ENCODE measurements at places on chromosomes 2 and 18.
A peak's percentile ranks its signal among the peaks of the same experiment; 100 is the strongest.

DNA sequence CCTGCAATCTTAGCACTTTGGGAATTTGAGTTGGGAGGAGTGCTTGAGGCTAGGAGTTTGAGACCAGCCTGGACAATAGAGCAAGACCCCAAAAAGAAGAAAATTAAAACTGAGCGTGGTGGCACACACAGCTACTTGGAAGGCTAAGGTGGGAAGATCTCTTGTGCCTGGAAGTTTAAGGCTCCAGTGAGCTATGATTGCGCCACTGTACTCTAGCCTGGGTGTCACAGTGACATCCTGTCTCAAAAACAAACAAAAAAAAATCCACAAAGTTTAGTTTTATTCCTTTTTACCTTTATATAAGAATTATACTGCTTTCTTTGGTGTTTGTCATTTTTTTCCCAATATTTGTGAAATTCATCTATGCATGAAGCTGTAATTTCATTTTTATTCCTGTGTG, 20.3 kb downstream of the SLC39A10 start:
- no peak for DNase-seq

GRCh38 chr2:8679827-8680731, 1.8 kb upstream of the ID2 start:
- peak; percentile 36 for DNase-seq

DNA sequence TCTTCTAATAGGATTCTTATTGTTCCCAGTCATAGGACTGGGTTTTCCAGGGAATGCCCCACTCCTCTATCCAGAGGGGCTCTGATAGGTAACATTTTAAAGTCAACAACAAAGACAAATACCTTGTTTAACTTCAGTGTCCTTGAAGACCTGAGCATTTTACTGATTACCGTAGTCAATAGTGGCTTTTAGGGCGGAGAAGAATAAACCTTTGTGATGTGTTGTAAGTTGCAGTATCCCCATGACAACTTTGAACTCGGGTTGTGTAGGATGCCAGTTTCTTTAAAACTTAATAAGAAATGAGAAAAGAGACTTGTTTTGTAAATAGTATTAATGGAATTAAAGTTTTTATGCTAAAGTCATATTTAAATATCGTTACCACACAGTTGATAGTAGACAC, 6.0 kb downstream of the GATA6 start:
- no peak for DNase-seq

GRCh38 chr2:96847586-96847985, 3.8 kb upstream of the ANKRD23 start:
- DNase-seq = no peak

- no peak for DNase-seq
Measured at GRCh38 chr2:100703739-100704138, 116.2 kb upstream of the NPAS2 start.

GRCh38 chr2:213243189-213244044, 40.8 kb upstream of the SPAG16 start:
- no peak for DNase-seq

- DNase-seq = no peak
Measured at GRCh38 chr2:147594038-147594437, 250.8 kb upstream of the ACVR2A start.

DNA sequence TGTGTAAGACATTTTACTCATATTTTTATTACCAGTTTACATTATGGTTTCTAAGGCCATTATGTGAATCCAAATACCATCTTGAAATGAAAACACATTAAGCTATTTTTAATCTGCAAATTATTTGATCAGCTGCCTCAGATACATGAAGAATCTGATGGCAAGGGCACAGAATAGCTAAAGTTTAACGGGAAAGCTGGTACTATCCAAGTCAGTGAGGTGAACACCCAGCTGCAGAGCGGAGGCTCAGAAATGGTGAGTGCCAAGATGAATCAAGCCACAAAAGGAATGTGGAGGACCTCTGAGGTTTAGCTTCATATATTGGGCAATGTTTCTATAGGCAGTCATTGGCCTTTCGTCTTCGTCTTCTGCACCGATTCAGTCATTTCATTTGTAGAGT, 75.1 kb downstream of the DPP10 start:
- DNase-seq = no peak

DNA sequence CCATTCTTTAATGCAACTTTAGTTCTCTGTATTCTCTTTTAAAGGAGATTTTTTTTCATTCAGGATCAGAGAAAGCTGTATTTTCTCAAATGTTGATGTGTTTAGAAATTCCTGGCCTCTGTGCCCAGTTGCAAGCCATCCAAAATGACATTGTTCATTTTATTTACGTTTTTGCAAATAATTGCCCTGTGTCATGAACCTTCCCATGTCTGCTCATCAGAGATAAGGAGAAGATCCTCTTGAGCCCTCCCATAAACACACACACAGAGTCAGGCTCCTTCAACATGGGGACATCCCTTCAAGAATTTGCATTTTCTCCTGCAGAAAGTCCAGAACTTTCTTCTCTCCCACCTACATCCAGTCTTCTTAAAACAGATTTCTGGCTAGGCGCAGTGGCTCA, 258.8 kb downstream of the GBX2 start:
- DNase-seq = no peak

DNA sequence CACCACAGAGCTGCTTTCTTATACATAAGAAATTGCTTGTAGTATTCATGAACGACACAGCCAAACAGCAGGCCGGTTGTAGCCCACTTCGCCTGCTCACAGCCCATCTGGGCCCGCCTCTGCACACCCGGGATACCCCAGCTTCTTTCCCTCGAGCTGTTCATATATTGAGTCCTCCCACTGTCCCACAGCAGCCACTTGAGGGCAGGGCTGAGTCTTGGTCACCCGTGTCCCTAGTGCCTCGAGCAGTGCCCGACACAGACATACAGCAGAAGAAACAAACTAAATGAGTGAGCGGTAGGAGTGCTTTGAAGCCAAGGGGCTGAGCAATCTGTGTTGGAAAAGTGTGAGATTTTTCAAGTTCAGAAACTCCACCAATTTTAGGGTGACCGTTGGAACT, 251.4 kb downstream of the KLHL29 start:
- peak; percentile 14 for DNase-seq

DNA sequence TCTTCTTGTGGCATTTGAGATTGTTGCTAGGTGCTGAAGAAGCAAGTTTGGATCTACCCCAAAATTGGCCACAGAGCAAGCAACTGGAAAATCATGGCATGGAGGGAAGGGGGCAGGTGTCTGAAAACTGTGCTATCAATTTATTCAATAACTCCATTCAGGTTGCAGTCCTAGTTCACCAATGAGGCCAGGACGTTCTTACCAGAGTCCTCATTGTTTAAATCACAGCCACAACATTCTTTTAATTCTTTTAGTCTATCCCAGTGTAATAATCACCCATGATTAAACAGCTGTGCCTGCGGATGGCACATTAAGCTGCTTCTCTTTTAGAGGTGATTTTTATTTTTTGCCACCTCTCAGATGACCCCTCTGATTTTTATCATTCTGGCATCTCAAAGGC, 103.5 kb downstream of the ANKRD44 start:
- no peak for DNase-seq

GRCh38 chr18:26648509-26649192, 100.3 kb upstream of the KCTD1 start:
- DNase-seq = no peak

DNA sequence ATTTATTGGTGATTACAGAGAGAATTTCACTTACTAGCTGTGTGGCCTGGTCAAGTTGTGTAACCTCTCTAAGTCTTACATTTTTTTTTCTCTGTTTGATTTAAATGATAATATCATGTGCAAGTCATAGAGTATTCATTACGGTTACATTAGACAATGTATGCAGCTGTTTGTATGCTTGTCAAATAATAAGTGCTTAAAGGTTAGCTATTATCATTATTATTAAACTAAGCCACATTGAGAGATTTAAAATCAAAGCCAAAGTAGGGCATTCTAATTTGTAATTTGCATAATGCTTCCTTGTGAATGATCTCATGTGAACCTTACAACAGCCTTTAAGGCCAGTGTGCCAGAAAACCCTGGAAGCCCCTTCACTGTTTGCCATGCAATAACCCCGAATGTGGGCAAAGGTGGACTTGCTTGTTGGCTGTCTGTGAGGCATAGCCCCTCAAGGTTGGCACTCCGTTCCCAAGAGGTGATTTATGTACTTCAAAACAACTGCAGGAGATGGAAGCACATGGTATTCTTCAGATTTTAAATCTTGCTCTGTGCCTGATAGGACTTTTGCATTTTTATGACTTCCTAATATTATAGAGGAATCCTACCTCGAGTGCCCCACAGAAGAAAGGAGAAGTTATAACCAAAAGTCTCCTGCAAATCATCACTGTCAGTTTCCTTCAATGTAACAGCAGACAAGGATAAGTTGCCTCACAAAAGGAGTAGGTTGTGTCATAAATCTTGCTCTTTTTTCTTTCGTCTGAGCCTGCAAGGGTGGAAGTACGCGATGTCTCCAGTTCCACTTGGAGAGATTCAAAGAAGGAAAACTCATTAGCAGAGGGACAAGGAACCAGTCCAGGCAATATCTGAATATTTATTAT, 272.0 kb downstream of the TGIF1 start:
- DNase-seq = peak; percentile 71

DNA sequence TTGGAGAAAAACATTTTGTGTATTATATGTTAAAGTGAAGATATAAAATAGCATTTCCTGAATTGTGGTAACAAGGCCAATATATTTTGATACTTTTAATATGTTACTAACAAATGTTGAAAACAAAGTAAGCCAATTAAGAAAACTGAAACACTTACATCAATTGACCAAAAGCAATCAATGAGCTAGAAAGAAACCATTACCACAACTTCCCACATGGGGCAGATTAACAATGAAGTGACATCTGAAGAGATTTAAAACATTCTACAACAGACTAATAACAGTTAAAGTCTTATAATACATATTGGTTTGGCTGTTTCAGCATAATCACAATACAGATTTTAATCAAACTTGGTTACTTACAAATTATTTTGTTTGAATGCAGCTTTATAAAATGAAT, 282.4 kb upstream of the NETO1 start:
- no peak for DNase-seq

- DNase-seq = peak; percentile 33
Measured at GRCh38 chr2:170817093-170818035, 677 bp downstream of the GAD1 start.

- DNase-seq = no peak
Measured at GRCh38 chr18:30859036-30859435, 183.5 kb downstream of the DSC3 start.

DNA sequence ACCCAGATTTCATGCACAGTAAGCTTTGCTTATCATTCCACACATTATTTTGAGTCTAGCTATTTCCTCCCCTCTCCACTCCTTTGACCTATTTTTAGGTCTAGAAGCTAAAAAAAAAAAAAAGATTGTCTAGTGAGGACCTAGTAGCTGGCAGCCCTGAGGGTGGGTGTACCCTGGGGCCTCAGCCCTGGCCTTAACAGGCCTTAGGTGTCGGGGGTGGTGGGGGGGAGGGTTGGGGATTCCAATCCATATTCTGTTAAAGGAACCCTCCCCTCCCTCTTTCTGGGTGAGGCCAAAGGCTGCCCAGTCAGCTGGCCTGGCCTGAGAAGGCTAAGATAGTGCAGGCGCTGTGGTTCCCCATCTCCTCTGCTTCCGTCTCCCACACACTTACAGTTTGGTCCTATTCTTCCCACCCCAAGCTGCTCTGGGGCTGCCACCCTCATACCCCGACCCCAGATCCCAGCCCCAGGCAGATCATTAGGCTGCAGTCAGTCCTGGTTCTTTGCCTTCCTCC, 65.5 kb upstream of the HK2 start:
- DNase-seq = peak; percentile 42

- peak; percentile 67 for DNase-seq
Measured at GRCh38 chr2:160332318-160332717, 132.2 kb upstream of the ITGB6 start.

GRCh38 chr18:59839246-59839645, 60.5 kb upstream of the PMAIP1 start:
- DNase-seq = no peak

DNA sequence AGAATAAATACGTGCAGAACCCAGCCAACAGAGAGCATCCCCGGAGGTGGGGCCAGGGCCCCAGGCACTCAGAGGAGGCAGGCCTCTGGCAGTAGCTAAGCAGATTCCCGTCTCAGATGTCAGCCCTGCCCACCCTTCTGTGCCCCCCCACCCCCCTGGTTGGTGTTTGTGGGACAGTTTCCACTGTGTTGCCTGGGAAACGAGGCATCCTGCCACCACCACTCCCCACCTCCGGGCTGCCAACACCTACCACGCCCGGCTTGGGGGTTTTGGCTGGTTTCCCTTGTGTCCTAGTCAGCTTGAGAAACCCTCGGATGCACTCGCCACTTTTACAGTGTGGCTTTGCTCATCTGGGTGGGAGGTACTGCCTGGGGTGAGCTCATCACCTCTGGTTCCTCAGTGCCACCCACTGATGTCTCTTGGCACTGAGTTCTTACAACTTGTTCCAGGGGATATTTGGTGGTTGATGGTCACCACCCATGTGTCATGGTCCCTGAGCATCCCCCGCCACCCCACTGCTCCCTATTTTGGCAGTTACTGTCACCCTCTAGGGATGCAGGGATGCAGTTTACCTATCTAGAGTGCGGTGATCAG, 72.4 kb upstream of the YWHAQ start:
- DNase-seq = peak; percentile 87

GRCh38 chr2:158539176-158540005, 82.6 kb downstream of the PKP4 start:
- peak; percentile 6 for DNase-seq

GRCh38 chr2:168402531-168402930, 53.5 kb upstream of the CERS6 start:
- no peak for DNase-seq

DNA sequence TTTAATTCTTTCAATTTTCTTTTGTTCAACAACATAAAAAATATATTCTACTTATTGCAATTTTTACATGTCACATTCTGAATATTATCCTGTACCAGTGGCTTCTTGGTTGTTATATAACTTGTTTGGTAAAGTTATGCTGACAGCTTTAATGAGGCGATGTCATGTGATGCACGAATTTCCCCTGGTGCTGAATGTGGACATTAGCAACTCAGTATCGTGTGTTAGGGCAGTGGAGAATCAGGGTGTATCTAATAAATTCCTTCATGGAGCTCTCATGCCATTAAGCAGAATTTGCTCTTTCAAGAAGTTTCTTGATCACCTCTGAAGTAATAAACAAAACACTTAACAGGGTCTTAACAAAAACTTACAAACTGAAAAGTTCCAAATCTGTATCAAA, 99.6 kb upstream of the DNMT3A start:
- DNase-seq = peak; percentile 9

- DNase-seq = no peak
Measured at GRCh38 chr2:239983004-239983778, 42.0 kb downstream of the NDUFA10 start.

- no peak for DNase-seq
Measured at GRCh38 chr2:143572421-143572820, 443.2 kb downstream of the ARHGAP15 start.

- DNase-seq = peak; percentile 47
Measured at GRCh38 chr2:43302961-43303494, 76.6 kb upstream of the ZFP36L2 start.

GRCh38 chr18:24398540-24398939, 916 bp upstream of the OSBPL1A start:
- peak; percentile 53 for DNase-seq

DNA sequence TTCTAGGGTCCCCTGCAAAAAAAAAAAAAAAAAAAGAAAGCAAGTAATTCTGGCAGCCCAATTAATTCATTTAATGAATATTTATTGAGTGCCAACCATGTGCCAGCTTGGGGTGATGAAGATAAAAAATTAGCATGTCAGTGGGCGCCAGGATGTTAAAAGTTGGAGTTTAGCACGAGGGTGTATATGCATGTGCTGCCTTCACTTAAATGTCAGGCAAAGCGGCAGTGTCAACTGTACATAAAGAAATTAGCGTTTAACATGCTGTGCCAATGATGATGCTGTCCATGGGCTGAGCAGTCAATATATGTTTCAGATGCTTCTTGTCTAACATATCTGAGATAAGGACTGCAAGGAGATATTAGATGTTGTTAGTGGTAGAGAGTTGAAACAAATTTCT, 49.5 kb downstream of the ASAP2 start:
- no peak for DNase-seq
